ENCODE measurements at places on chromosomes 6 and 20.

- peak; percentile 44 for DNase-seq
Observed at GRCh38 chr6:69005199-69005598, 370.1 kb downstream of the ADGRB3 start.

GRCh38 chr6:26556263-26557070, 18.3 kb downstream of the HMGN4 start:
- peak; percentile 96 for DNase-seq

DNA sequence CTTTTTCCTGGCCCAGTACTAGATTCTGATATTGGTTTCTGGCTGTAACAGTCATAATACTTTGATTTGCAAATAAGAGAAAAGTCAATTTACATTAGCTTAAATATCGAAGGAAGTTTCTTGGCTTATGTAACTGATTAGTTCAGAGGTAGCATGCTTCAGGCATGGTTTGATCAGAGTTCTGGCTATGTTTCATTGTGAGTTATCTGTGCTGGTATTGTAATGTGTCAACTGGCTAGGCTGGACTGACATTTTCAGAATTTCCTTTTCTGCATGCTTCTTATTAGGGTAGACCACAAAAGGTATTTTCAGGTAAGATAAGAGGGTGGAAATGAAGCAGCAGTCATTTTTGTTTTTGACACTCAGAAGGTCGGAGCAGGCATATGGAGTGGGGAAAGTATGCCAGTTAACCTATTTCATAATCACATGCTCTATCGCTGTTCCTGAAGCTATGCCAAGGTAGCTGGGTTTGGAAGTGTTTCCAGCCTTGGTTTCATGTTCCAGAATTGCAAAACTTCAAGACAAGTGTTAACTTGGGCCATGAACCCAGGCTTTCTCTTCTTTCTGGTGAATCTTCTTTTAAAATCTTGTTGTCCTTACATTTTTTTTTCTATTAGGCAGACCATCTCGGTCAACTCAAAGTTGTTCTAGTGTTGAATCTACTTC, 244.9 kb downstream of the DHX35 start:
- DNase-seq = no peak

- DNase-seq = peak; percentile 95
Observed at GRCh38 chr20:58818586-58819285, 32.0 kb downstream of the GNAS-AS1 start.

DNA sequence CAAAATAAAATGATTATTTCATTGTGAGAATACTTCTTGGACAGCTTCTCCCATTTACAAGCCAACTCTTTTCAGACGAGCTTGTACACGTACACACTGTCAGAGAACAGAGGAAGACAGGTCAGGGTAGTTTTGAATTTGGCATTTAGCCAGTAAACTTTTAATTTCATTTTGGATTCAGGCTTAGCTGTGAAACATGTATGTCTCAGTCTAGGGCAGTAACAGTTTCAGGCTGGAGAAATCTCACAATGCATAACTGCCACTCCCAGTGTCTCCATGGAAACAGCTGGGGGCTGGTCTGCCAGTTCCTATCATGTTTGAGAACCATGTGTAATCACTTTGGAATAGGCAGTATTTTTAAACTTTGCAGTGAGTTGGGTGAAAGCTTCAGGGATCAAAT, 22.0 kb upstream of the QKI start:
- DNase-seq = peak; percentile 58

DNA sequence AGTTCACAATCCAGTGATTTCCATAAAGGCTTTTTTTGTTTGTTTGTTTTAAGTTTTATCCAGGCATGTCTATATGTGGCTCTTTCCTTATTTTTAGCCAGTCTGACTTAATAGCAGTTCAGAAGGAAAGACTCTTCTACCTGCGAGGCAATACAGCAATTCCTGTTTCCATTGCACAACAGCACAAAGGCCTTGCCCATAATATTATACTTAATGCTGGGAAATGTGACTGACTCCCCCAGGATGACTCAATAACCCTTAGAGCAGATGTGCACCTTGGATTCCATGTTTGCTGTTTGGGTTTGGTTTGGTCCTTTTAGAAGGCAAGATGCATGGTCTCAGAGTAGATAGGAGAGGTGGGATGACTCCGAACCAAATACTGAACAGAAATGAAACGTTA, 184.1 kb downstream of the MTFR2 start:
- DNase-seq = no peak

DNA sequence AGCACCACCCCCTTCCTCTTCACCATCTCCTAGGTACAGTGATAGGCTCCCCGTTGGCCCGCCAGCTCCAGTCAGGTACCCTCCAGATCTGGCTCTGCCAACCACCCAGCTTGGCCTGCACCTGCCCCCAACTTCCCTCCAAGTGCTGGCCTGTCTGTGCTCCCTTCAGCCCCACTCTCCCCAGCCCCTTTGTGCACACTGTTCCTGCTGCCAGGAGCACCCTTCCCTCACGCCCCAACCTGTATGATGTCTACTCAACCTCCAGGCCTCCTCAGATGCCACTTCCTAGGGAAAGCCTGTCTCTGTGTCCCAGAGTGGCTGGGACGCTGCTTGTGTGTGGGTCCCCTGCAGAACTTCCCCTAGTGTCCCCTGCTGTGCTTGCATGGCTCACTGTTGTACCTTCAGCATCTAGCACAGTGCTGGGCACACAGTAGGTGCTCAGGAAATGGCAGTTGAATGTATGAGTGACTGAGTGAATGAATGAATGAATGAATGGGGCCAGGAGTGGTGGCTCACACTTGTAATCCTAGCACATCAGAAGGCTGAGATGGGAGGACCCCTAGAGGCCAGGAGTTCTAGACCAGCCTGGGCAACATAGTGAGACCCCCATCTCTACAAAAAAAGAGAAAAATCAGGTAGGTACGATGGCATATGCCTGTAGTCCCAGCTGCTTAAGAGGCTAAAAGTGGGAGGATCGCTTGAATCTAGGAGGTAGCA, 3.0 kb downstream of the ZBP1 start:
- no peak for DNase-seq

GRCh38 chr6:34149452-34149810, 3.5 kb upstream of the GRM4 start:
- no peak for DNase-seq

DNA sequence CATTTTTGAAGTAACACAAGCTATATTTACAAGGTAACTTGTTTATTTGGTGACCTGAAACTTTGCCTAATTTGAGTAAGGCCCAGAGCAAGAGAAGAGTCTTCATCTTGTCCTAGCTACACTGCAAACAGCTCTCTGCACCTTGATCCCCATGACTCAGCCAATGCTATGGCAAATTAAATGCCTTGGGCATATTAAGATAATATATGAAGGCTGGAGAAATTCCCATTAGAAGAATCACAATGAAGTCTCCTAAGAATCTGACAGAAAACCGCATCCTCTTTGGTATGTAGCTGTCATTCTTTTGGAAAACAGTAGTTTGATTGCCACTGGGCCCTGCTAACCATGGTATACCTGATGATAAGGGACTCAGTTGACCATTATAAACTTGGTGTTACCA, 204.5 kb downstream of the UBE3D start:
- DNase-seq = peak; percentile 49

GRCh38 chr20:17589161-17589834, 19.4 kb downstream of the DSTN start:
- no peak for DNase-seq

DNA sequence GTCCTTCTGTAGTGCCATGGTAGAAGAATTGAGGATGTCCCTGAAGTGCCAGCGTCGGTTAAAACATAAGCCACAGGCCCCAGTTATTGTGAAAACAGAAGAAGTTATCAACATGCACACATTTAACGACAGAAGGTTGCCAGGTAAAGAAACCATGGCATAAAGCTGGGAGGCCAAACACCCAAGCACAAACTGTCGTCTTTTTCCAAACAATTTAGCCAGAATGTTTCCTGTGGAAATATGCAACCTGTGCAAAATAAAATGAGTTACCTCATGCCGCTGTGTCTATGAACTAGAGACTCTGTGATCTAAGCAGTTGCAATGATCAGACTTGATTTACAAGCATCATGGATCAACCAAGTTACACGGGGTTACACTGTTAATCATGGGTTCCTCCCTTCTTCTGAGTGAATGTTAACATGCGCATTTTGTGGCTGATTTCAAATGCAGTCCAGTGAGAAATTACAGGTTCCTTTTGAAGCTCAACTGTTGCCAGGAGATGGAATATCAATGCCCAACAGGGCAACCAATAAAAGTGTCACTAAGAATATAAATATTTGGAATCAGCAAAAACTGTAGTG, 674.9 kb downstream of the GRIK2 start:
- no peak for DNase-seq

GRCh38 chr20:24049081-24049480, 60.5 kb upstream of the GGTLC1 start:
- DNase-seq = no peak

- peak; percentile 39 for DNase-seq
Observed at GRCh38 chr6:24283043-24283985, 74.5 kb downstream of the DCDC2 start.

DNA sequence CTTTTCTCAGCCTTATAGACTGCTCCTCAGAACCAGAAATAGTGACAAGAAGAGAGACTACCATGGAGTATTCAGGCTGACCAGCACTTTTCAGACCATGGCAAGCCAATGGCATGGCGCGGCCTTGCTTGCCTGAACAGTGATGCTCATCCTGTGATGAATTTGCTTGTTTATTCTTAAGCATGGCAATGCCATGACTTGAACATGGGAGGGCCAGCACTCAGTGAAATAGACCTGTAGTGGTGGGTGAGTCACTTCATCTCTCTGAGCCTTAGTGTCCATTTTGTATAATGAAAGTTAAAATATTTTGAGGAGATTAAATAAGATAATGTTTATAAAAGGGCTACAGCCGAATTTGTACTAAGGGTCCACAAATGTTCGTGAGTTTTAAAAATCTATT, 79.1 kb downstream of the LRRC1 start:
- no peak for DNase-seq

DNA sequence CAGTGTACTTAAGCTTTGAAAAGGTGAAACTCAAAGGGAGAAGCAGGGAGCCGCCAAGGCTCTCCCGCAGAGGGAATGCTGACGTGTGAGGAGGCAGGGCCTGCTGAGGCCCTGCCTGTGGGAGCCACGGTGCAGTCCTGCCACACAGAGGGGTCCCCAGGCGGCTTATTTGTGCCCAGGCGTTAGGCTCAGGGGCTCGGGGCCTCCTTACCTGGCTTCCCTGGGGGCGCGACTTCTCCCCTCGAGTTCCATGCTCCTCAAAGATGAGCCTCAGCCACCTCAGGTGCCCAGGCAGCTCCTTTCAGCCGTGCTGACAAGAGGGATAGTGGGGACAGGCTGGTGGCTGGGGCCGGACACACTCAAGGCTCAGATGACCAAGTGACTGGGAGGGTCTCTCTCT, 2.2 kb upstream of the KIF25 start:
- DNase-seq = no peak

- peak; percentile 77 for DNase-seq
Observed at GRCh38 chr20:43942667-43943285, 28.1 kb downstream of the TOX2 start.

DNA sequence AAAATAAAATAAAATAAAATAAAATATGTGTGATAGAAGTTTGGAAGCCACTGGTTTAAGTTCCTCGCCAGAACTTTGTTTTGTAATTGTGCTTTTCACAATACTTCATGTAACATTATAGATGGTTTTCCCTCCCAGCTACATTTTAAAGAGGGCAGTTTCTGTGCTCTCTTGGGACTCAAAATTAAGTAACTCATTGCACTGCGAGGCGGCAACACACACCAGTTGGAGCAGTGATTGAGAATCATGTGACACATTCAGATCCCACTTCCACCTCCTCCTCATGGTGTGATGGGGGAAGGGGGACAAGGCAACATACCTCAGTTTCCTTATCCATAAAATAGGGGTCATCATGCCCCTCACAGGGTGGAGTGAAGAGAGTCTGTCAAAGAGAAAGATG, 7.5 kb downstream of the C2 start:
- DNase-seq = no peak

- peak; percentile 56 for DNase-seq
Observed at GRCh38 chr6:134937426-134937825, 12.5 kb downstream of the ALDH8A1 start.

GRCh38 chr6:35258858-35259193, 709 bp upstream of the ZNF76 start:
- peak; percentile 54 for DNase-seq

DNA sequence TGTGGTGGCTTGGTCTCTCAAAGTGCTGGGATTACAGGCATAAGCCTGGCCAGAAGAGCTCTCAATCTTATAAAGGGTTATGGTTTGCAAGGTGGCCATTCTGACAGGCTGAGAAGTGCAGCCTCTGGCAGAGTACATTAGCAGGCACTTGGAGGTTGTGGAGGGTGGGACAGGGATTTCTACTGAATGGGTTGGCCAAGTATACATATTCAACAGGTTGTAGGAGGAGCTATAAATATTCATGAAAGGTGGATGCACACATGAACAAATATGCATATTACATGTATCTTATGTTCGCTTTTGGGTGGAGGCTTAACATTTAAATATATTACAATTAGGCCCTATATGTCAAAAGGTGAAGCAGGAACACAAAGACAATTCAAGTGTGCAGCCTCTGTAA, 20.0 kb upstream of the KCNK5 start:
- no peak for DNase-seq

DNA sequence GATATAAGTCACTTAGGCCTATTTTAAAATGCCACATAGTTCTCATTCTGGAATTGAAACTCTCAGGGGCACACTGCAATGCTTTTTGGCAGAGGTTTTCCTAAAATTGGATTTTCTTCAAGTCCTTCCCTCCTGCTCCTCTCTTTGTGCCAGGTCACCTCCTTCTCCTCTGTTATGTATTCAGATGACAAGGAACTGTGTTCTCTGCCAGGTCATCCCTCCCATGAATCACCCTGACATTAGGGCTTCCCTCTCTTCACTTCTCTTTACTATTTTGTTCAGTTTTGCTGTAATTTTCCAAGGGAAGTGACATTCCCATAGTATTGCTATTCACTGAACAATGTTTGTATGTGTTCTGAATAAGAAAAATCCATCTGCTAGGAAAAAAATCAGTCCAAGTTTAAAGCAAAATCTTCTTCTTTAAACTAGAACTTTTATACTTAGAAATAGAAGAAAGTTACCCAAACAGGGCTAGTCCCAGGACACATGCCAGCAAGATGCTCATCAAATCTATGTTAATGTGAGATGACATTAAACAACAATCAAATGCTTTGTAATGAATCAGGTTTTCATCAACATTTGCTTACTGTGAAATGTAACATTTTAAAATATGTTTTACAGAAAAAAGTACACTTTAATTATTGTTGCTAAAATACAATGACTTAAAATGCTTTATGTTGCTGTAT, 461.1 kb downstream of the MMUT start:
- DNase-seq = peak; percentile 4

- DNase-seq = peak; percentile 49
Observed at GRCh38 chr20:8183526-8183925, 51.5 kb downstream of the PLCB1 start.

Data from fibroblast of skin of right biceps (primary cell).